NCI-H1436 (cell line): ENCODE measurements at places on chromosomes 7 and 10.

GRCh38 chr7:88922944-88923343 is 127.4 kb upstream of the TEX47 start:
- no peak for DNase-seq

- DNase-seq, result no peak
Observed at GRCh38 chr10:116444527-116445142, 17.0 kb downstream of the PNLIPRP3 start.

- DNase-seq, result no peak
Observed at GRCh38 chr7:43701500-43701854, 27.8 kb downstream of the COA1 start.

- no peak for DNase-seq
Observed at GRCh38 chr10:126227762-126228134, 160.5 kb downstream of the ADAM12 start.

DNA sequence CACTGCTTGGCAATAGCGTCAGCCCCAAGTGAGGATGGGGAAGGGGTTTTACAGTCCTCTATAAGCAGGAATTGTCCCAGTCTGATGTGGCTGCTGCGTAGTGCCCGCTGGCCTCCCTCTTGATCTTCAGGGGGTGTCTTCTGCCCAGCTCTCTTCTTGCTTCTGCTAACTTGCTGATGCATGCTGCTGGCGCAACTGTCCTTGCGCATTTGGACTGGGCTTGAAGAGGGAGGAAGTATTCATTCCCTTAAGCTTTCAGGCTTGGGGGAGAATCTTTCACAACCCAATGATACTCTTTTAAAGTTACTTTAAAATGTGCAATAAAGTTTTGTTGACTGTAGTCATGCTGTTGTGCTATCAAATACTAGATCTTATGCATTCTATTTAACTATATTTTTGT is 10.3 kb downstream of the GALNT11 start:
- no peak for DNase-seq

- DNase-seq, result peak; percentile 23
Observed at GRCh38 chr7:122884186-122884585, 2.1 kb downstream of the CADPS2 start.

DNA sequence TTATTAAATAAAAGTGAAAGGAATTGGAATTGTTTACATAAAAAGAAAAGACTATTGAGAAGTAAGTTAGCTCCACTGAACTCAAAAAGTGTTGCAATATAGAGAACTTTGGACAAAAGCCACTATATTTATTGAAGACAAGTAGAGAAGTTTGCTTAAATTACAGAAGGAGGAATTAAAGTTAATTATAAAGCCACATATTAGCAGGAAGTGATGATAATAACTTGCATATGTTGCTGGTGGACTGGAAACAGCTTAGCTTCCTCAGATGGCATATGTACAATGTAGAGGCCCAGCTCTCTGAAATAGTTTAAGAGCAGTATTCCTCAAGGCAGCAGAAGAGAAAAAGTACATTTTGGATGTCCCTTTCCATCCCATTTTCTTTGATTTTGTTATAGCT is 400.7 kb downstream of the GATA3 start:
- no peak for DNase-seq
